ENCODE measurements at places on chromosomes 1 and 21.
A peak's percentile ranks its signal among the peaks of the same experiment; 100 is the strongest.

- no peak for DNase-seq
These were observed 39.1 kb downstream of the DISC1 start for GRCh38 chr1:231665726-231666125.

DNA sequence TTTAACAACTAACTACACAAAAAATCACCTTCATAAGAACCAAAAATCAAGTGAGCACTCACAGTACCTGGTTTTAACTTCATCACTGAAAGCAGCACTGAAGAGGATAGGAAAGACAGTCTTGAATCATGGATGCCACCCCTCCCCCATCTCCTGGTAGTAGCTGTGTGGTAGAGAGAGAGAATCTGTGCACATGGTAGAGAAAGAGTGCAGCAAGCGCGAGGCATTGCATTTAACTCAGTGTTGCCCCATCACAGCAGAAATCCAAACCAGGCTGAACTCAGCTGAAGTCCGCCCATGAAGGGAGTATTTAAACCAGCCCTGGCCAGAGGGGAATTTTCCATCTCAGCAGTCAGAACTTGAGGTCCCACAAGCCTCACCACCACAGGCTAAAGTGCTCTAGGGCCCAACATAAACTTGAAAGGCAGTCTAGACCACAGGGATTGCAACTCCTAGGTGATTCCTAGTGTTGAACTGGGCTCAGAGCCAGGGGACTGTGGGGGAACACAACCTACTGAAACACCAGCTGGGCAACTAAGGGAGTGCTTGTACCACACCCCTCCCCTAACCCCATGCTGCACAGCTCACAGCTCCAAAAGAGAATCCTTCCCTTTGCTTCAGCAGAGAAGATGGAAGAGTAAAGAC, 38.4 kb downstream of the VAV3 start:
- no peak for DNase-seq

DNA sequence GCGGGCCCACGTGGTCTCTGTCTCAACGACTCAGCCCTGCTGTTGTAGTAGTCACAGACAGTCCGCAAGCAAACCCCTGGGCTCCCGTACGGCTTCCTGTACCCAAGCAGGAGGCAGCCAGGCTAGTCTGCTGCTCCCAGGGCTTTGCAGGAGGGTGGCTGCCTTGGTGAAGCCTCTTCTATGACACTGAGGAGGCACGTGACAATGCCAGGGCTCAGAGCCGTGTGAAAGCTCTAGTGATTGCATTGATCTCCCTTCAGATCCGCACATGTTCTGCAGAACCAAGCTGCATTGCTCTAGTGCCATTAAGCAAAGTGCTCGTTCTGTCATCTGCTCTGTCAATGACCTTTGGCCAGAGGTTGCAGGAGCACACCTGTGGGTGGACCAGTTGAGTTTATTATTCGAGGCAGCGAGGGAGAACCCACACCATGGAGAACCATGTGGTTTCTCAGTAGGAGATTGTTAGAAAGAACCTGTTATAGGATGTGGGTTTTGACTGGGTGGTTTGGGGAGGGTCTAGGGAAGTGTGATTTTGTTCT, 18.0 kb downstream of the UMODL1 start:
- DNase-seq: no peak

DNA sequence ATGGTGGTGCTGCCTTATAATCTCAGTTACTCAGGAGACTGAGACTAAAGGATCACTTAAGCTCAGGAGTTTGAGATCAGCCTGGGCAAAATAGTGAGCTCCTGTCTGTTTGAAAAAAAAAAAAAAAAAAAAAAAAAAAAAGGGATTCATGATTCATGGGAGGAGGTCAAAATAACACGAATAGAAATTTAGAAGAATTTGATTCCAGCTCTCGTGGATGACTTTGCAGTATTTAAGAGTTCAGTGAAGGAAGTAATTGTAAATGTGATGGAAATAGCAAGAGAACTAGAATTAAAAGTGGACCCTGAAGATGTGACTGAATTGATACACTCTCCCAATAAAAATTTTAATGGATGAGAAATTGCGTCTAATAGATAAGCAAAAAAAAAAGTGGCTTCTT, 15.8 kb downstream of the AUNIP start:
- no peak for DNase-seq

- DNase-seq: peak; percentile 34
These were observed 663 bp downstream of the CAMTA1 start for GRCh38 chr1:6785728-6786505.

- DNase-seq: no peak
These were observed 946.7 kb upstream of the B3GALT2 start for GRCh38 chr1:194133152-194133551.

Data from CD4-positive, alpha-beta T cell treated with Interleukin-2 at 100 ng/mL for 4 hours (primary cell).